Activated naive CD4-positive, alpha-beta T cell treated with anti-CD3 and anti-CD28 coated beads for 36 hours (primary cell): ENCODE measurements at places on chromosomes 11 and 22. TPM values are rescaled to one million over a fixed set of nuclear protein-coding genes. Genes with fewer than 3 reads are reported as not detected.

DDI1 gene
- not detected for total RNA-seq

OR51I1 gene
- not detected for total RNA-seq

NELL1 gene
- total RNA-seq: not detected

KRTAP5-8 gene
- total RNA-seq: not detected
